ENCODE measurements at places on chromosomes 2 and 18.

GRCh38 chr2:175535631-175536030, 354.1 kb upstream of the ATP5MC3 start:
- DNase-seq, result no peak

DNA sequence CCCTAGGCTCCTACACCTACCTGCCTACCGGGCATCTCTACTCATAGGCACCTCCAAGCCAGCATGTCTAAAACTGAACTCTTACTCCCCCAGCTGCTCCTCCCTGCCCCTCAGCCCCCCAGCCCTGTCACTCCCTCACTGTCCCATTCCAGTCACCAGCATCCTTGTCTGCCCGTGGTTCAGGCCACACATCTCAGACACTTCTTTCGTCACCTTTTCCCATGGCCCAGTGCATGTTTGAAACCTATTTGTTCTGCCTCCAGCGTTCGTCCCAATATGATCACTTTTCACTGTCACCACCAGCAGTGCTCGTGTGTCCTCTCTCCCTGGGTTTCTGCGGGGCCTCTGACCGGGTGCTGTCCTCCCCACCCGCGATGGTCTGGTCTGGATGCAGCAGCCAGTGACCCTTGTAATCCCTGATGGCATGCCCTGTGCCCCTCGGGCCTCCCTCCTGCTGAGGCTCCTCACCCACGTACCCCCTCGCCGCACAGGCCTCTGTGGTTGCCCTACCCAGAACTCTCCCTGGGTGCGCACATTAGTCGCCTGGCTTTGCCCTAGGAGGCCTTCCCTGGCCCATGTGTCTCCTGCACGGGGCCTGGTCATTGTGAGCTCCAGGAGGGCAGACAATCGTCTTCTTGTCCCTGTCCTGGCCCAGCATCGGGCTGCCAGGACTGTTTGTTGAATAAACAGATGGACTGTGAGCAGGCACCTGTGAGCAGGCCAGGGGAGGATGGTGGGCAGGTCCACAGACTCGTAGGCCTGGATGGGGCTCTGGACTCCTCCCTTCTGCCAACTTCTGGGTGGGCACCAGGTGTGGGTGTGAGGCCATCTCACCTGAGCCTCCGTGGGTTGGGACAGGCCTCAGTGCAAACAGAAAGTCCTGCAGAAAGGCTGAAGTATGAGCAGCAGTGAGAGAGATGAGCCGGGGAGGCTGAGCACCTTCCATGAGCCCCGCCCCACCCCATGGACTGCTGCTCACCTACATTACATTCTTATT, 15.5 kb downstream of the LDLRAD4 start:
- no peak for DNase-seq

- DNase-seq, result no peak
These were observed 1354.8 kb upstream of the CDH2 start for GRCh38 chr18:29531746-29532145.

DNA sequence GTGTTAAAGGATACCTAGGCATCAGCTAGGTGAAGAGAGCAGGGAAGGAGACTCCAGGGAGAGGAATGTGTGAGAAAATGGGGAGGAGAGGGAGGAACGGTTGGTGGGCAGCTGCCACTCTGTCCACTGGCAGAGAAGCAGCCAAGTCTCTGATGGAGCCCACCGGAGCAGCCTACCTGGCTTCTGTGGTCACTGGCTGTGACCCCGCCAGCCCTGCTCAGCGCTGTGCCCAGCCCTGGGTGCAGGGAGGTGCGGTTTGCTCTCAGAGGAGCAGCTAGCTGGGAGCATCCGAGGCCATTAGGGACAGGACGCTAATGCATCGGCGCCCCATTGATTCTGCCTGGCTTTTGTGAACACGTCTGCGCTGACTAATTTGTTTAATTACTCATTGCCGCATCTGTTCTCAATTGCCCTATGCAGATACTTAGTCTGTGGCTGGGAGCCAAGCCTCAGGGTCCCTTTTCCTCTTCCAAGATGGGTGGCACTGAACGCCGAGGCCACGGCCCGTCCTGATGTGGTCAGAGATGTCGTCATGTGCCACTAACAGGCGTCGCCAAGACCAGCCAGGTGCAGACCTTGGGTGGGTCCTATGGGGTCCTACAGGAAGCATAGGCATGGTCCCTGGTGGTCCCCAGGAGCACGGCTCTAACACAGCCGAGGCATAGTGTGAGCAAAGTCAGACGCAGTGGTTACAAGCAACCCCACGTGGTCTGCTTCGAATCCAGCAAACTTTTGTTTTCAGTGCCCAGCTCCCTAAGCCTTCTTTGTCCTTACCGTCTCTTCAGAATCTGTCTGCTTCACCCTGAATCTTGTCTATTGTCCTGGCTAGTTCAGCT, 82.0 kb downstream of the RRM2 start:
- peak; percentile 84 for DNase-seq

- peak; percentile 43 for DNase-seq
These were observed 99.2 kb downstream of the RND3 start for GRCh38 chr2:150388289-150388625.

- DNase-seq, result no peak
These were observed 16.0 kb downstream of the CTIF start for GRCh38 chr18:48554610-48555400.

DNA sequence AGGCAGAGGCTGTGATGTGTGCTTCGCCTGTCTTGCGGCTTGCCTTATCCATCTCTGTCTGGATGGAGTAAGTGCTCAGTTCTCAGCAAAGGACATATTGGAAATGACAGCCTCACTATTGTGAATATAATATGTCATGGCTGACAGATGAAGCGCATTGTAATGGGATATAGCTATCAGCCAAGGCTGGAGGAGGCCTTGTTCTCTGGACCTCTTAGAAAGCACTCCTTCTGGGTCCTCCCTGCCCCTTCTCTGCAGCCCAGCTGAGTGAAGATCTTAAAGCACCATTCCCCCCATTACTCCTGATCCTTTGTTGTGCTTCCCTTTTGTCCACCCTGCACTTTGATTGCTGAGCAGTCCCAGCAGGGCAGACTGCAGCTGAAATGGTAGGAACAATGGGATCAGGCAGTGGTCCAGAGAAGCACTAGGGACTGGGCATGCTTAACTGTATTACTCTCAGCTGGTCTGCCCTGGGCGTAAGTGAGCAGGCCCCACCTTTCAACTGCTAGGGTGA, 265.3 kb downstream of the SETBP1 start:
- no peak for DNase-seq

GRCh38 chr2:68412127-68412819, 47.2 kb downstream of the PLEK start:
- no peak for DNase-seq

- no peak for DNase-seq
These were observed 757.5 kb downstream of the DPP10 start for GRCh38 chr2:115199966-115200365.

- no peak for DNase-seq
These were observed 197.0 kb downstream of the HRH4 start for GRCh38 chr18:24657444-24657842.

- DNase-seq, result no peak
These were observed 101.7 kb upstream of the ZNF236 start for GRCh38 chr18:76720683-76721082.

DNA sequence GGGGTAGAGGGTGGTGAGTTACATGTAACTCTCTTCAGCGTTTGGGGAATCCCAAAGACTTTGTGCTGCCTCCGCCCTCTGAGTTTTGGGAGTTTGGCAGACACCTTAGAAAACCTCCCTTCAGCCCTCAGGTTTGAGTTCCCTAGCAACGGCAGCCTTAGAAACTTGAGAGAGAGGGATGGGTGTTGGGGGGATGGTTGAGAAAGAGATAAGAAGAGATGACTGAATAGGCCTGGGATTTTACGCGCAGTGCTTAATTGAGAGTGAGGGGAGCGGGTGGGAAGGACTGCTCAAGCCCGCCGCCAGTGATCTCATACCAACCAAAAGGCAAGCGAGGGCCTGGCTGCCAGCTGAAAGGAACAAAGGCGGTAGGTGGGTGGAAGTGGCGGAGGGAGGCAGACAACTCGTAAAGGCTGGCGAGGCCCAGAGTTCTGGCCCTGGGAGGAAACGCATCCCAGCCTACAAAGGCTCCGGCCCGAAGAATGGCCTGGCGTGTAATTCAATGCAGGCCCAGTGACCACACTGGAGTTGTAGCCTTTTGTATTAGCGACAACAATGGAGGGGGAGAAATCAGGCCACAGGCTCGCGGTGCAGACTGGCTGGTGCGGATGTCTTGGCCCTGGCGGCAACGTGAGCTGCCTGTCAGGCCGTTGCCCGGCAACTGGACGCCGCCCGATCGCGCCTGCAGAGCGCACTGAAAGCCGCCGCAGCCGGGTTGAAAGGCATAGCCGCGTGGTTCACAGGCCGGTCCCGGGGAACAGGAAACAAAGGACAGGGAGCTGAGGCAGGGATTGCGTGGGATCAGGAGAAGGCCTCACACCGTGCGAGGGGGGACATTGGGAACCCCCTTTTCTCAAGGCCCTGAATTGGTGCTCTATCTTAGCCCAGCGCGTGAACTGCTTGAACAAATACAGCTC, 39.9 kb upstream of the DARS1 start:
- peak; percentile 74 for DNase-seq

GRCh38 chr2:69509011-69509749, 71.9 kb upstream of the NFU1 start:
- DNase-seq, result peak; percentile 13

DNA sequence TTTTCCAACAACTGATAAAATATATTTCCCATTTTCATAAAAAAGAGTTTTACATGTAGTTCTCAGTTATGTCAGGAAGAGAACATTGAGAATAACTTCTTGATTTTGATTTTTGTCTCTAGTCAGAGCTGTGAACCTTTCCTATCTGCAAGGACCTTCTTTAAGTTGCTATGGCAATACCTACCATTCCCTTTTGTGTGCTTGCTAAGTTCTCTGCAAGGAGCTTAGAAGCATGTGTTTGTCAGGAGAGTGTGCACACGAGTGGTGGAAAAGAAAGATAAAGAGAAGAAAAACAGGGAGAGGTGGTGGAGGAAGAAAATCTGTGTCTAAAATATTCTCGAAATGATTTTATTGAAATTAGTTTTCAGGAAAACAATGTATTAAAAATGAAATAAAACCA, 140.3 kb upstream of the SLC8A1 start:
- DNase-seq, result no peak

GRCh38 chr2:190682168-190682567, 33.3 kb downstream of the NAB1 start:
- peak; percentile 33 for DNase-seq

DNA sequence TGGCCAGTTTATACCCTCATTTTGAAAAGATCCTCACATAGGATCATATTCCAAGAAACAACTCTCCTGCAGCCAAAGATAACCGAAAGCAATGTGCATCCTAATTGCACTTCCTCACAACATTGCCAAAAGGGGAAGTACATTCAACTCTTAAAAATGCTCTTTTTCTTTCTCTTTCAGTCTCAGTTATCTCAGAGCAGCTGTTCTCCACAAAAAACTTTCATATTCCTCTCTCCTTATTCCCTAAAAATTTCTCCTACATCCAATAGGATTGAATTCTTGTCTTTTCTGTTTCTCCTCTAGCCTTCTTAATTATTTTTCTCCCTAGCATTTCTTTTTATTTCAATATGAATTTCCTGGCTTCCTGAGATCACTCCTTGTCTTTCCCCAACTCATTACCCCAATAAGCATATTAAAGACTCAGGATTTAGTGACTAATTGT, 7.4 kb upstream of the VRK2 start:
- peak; percentile 56 for DNase-seq

DNA sequence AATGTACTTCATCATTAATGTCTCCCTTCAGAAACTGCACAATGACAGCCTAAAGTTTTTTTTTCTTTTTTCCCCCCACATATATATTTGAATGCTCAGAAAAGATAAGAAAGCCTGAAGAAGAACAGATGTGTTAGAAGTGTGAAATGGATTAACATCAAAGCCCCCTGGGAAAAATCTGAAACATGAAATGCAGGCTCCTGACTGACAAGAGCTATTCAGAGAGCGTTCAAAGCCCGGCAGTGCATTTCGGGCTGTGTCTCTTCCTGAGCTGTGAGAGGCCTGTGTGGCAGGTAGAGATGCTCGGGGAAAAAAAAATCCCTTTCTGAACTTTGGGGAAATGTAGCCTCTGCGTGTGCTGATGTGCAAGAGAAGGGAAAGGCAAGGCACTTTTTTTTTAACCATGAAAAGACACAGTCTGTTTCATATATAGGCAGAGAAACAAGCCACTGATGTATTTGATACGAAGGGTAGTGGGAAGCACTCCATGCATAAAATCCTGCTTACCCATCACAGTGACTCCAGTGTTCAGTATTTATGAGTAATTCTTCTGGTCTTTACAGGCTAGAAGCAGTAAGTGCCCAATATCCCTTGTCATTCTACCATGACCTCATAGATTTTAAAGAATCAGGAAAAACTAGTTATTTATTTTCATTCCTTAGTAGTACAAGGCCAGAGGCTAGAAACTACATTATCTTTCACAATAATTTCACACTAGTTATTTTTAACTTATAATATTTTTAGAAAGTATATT, 1574.2 kb upstream of the PIK3C3 start:
- peak; percentile 74 for DNase-seq

Measured in fibroblast of skin of abdomen (primary cell).